Left ventricle myocardium inferior (tissue), 1 donor: ENCODE measurements at places on chromosomes 4 and X.

DNA sequence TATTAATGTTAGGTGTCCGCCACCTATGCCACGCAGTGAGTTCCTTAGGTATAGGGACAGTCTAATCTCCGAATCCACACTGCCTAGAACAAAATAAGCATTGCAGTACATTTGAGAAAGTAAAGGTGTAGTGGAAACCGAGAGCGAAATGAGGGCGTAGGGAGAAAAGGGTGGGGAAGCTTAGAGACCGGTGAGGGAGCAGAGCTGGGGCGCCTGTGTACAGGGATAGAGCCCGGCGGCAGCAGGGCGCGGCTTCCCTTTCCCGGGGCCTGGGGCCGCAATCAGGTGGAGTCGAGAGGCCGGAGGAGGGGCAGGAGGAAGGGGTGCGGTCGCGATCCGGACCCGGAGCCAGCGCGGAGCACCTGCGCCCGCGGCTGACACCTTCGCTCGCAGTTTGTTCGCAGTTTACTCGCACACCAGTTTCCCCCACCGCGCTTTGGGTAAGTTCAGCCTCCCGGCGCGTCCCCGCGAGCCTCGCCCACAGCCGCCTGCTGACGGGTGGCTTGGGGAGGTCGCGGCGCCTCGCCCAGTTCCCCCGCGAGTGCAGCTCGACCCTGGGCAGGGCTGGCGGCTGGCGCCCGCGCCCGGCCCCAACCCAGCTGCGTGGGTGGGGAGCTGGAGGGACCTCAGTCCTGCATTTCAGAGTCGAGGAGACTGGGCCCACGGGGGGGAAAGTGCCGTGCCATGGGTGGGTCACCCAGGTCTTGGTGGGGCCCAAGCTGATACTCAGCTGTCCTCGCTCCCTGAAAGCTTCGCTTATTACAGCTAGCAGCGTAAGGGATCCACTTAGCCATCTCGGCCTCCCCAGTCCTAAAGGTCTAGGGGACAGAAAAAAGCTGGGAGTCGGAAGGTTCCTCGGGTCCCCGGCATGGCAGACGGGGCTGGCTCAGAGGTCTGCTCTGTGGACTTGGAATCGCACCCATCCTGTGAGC is at the start of gene ANXA3:
ANXA3 (plus strand) TSS at position 351 of the 932 bp plus-strand sequence. CDS start 2,704 bp downstream, outside the sequence.
- DNase-seq: peak; percentile 66

DNA sequence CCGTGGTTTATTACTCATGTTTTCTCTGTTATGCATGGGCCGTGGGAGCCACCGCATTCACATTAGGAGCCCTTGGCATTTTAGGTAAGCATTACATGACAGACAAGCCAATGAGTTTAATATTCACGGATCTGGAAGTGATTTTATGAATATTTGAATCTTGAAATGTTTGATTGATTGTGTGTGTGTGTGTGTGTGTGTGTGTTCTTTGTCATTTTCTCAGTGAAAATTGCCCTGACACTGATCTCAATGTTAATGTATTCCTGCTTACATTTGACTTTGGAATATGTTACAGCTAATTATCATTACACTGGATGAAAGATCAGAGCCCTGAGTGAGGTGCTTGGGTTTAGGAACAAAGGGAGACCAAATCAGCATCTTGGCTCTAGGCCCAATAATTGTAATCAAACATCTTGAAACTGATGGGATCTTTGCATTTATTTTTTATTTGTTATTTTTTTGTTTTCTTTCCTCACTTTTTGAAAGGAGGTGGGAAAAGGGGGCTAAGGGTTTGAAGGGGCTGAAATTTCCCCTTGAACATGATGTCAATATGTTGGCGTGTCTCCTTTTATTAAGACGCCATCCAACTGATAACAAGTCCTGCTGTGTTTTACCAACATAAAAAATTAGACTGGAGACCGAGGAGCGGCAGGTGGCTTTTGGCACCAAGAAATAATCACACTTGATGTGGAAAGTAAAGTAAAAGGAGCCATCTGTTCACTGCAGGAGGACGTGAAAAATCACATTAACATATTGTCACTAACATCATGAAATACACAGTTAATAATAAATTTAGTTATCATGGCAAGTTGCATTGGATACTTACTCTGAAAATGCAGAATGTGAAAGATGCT is 5.2 kb upstream of the GK2 start:
- no peak for DNase-seq

- no peak for DNase-seq
These were observed 24.2 kb downstream of the CNKSR2 start for GRCh38 chrX:21398426-21398825.

GRCh38 chrX:22373766-22374165 is 101.1 kb downstream of the CBLL2 start:
- DNase-seq: no peak

- DNase-seq: no peak
These were observed 2.3 kb upstream of the INTS6L start for GRCh38 chrX:135518161-135518560.

DNA sequence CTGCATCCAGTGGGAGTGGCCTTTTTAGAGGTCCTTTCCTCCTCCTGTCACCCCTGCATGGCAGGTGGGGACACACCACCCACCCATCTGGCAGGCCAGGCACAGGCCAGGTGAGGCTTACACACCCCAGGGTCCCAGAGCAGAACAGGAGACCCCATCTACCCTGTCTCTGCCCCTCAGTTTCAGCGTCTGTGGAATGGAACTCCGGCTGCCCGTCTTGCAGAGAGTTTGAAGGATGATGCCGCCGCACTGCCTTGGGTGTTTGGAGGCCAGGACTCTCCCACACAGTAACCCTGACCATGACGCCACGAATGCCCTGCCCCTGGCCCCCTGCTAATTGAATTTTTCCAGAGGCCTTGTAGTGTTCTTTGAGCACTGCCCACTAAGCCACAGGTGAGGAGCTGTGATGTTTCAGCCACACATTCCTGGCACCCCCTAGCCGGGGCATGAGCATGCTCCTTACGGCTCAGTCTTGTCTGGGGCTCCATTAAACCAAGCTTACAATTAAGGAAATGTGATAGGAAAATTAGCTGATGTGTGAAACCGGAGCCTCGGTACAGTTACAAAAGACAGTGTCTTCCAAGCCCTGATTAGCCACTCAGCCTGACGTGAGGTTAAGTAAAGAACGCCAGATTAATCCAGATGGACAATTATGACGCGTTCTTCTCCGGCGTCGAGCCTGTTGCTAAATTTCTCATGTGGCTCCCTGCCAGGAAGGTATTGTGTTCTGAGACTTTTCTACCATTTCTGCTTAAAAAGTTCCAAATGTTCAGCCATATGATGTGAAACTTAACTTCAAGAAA is 39.3 kb downstream of the HMX1 start:
- no peak for DNase-seq

GRCh38 chr4:23855912-23856605 is 33.8 kb downstream of the PPARGC1A start:
- DNase-seq: no peak

DNA sequence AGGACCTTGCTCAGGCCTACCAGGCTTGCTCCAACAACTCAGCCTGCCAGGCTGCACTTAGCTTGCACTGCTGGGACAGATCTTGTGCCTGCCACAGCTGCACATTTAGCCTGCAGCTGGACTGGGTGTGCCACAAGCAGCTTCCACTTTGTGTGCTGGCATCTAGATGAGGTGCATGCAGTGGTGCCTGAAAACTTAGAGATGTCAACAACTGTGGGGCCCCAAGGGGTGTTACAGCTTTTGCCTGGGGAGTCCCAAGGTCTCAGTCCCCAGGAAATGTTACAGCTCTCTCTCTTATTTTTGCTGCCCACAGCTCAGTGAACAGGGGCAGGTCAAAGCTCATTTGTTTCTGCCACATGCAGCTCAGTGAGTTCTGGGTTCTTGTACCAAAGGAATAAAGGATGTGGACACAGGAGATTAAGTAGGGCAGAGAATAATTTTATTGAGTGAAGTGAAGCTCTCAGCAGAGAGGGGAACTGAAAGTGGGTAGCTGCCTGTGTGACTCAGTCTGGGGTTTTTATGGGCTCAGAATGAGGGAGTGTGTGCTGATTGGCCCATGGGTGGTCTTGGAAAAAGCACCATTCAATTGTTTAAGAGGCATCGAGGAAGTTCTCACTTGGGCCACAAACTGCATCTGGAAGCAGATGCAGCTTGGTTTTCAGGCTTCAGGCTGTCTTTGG is 828.3 kb downstream of the TECRL start:
- DNase-seq: no peak

- no peak for DNase-seq
These were observed 43.6 kb downstream of the ACOX3 start for GRCh38 chr4:8396762-8397406.

DNA sequence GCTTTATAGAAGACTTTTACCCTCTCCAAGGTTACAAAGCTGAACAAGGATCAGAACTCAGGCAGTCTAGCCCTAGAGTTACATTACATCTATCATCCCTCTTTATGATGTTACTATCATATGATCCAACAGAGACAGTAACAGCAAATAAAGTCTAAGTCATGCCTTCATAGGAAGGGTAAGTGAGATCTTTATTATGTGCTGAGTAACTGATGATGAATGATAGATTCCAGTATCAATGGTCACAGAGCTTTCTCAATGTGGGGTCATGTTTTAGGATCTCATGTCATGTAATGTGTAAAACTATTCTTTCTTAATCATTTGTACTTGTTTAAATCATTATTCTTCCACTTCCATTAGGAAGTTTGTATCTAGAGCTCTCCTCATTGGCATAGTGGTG is 22.8 kb downstream of the ELOVL6 start:
- DNase-seq: no peak
